ENCODE measurements at places on chromosomes 7 and 10.
A peak's percentile ranks its signal among the peaks of the same experiment; 100 is the strongest.

DNA sequence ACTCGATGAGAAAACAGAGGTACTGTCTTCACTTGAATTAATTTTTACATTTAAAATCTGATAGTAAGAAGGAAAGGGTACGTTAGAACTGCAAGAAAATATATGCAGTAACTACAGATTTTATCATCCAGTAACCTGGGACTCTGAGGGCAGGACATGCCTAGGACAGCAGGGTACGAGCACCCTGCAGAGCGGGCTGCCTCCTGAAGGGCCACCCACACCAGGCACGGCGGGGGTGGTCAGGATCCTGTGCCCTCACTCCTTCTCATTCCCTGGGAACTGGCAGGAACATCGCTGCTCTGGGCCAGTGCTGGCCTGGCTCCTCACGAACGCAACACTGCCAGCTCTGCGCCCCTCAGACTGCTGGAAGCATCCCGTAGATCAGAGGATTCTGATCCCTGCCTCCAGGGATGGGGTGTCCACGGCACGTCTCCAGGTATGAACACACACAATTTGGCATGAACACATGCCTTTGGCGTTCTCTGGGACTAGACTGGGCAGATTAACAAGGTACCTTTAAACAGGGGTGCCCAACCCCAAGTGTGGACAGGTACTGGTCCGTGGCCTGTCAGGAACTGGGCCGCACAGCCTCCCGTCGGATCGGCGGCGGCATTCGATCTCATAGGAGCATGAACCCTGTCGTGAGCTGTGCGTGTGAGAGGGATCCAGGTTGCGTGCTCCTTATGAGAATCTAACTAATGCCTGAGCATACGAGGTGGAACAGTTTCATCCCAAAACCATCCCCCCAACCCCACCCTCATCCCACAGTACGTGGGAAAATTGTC is 99.3 kb upstream of the FAM20C start:
- DNase-seq, result no peak

GRCh38 chr7:19851504-19851903 is 78.1 kb upstream of the TMEM196 start:
- DNase-seq, result no peak

DNA sequence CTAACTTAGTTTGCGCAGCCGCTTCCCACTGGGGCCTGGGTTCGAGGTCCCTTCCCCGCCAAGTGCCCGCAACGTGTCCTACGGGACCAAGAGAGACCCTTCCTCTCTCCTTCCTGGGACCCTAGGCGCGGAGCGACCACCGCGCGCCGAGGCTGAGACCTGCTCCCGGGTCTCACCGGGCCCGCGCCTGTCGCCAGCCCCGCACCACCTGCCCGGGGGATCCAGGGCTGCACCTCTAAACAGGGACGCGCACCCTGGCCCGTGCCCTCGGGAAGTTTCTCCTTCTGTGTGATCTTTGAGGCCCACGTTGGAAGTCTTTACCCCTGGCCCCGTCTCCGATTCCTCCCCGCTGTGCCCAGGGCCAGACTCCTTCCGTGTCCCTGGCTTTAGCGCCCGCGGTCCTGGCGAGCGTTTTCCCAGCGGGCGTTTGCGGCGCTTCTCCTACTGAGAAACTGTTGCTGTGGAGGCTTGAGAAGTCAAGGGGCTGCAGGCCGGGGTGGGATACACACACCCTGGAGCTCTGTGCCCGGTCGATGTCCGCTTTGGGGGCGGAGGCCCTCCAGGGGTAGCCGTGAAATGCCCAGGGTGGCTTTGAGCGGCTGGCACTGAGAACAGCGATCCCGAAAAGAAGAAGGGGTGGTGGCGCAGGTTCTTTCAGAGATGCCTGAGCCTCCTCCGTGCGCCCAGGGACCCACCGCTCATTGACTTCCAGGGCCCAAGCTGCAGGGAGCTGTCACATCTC is 575 bp downstream of the PLPP4 start:
- DNase-seq, result no peak

DNA sequence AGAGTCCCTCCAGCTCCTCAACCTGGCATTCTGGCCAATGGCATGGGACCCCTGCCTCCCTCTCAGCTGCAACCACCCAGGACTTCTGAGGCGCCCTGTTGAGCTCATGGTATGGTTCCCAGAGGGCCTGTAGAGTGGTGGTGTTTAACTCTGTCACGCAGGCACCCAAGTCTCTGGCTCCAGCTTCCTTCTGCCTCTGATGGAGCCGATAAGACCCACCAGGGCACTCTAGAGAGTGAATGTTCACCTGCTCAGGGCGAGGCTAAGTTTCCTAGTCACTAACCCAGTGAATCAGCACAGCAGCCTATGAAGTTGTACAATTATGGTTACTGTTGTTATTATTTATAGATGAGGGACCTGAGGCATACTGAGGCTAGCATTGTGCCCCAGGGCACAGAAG is 120.4 kb downstream of the ZMIZ1 start:
- no peak for DNase-seq

DNA sequence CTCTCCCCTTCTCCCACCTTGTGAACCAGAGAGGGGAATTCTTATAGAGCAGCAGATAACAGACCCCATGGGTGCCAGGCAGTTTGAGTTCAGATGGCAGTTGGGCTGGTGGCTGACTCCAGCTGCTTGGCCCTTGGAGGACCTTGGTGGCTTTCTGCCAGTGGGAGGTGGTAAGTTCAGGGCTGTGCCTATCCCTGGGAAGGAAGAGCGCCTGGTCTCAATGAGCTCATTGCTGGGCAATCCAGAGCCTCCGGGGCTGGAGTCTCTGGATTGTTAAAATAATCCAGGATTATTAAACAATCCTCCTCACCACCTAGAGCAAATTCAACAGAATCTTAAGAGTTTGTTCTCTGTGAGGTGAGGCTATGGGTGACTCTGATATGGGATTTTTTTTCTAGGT is 105.2 kb downstream of the FANK1 start:
- DNase-seq, result no peak

GRCh38 chr10:114379631-114380041 is 24.7 kb downstream of the AFAP1L2 start:
- DNase-seq, result no peak

DNA sequence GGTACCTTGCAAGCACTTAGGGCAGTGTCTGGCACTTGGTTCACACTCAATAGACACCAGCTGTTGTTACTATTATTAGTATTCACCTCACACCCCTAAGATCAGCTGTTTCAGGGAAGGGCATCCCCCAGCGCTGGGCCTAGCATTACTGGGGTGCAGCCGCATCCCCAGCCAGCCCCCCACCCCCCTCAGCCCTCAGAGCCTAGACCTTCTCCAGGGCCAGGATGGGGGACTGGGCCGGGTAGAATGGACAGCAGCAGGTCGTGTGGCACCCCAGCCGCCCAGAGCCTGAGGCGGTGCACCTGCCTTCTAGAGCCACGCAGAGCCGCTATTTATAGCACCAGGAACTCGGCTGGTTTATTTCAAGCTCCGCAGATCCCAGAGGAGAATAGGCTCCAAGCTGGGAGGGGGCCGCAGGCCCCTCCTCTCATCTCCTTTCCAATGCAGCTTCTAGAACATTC is 60.5 kb downstream of the GTF2IRD1 start:
- no peak for DNase-seq

DNA sequence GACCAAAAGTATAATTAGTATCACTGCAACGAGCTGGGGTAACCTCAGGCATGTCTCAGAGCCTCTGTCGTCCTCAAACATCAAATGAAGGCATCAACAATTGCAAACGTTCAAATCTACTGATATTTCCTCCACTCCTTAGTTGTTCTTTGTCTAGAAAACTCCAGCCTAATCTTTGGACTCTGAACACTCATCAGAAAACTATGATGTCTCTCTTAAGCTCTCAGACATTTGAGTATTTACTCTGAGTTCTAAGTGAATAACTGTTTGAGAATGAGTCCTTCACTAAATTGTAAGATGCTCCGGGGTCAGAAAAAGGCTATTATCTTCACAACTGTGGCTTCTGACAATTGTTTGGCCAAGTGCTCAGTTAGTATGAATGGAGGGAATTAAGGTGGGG is 536.4 kb downstream of the NRG3 start:
- no peak for DNase-seq

DNA sequence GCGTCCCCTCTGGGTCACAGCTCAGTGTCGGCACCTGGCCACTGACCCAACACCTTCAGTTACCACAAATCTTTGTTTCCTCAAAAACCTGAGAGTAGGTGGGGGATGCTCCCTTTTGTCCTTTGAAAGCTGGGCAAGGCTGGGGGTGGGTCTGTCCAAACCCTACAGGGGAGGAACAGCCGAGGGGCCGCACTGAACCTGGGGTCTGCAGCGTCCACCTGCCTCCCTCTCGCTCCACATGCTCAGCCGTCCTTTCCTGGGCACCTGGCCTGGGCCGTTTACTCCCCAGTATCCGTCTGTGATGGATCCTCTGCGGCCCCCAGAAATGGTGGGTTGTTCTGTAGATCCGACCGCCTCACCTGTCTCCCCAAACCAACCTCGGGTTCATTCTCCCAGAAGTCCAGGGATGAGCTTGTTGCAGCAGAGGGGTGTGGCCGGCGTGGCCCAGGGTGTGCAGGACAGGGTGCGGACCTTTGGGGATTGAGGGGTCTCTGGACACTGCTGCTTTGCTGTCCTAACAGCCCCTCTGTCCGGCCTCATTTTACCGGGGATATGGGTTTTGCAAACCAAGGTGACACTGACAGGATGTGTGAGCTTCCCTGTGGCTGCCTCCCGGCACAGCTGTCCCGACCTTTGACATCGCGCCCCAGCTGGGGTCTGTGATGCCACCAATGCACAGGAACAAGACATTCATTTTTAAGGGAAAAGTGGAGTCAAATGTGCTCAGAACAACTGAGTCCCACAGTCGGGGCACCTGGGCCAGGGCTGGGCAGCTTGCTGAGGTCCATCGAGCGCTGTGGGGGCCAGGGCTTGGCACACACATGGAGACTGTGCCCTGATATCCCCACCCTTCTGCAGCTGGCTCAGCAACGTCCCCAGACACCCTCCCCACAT is 115.9 kb downstream of the VIPR2 start:
- peak; percentile 15 for DNase-seq

DNA sequence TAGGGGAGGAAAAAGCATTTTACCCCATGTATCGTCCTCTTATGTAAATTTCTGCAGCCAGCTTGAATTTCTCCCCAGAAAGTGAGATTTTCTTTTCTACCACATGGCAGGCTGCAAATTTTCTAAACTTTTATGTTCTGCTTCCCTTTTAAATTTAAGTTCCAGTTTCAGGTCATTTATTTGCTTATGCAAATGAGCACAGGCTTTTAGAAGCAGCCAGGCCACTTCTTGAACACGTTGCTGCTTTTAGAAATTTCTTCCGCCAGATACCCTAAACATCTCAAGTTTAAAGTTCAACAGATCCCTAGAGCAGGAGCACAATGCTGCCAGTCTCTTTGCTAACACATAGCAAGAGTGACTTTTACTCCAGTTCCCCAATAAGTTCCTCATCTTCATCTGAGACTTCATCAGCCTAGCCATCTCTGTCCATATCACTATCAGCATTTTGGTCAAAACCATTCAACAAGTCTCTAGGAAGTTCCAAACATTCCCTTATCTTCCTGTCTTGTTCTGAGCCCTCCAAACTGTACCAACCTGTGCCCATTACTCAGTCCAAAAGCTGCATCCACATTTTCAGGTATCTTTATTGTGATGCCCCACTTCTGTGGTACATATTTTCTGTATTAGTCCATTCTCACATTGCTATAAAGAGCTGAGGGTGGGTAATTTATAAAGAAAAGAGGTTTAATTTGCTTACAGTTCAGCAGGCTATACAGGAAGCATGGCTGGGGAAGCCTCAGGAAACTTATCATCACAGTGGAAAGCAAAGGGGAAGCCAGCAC is 16.3 kb downstream of the EZH2 start:
- DNase-seq, result no peak

DNA sequence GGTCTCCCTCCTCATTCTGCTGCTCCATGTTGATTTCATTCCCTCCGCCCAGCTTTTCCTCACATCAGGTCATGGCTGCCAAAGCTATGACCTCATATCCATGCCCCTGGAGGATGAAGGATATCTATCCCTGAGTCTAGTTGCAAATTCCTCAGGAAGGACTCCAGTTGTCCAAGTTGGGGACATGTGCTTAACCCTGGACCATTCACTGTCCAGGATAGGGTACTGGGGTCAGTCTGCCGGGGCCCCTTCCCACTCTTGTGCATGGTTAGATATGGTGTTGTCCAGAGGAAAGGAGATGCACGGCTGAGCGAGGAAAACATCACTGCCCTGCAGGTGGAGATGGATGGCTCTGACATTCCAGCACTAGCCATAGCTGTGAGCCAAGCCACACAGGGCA is 51.9 kb upstream of the COMTD1 start:
- DNase-seq, result no peak

- no peak for DNase-seq
These were observed 46.4 kb upstream of the ATRNL1 start for GRCh38 chr10:115046686-115047236.

GRCh38 chr10:59991661-59992060 is 85.3 kb upstream of the CCDC6 start:
- no peak for DNase-seq

DNA sequence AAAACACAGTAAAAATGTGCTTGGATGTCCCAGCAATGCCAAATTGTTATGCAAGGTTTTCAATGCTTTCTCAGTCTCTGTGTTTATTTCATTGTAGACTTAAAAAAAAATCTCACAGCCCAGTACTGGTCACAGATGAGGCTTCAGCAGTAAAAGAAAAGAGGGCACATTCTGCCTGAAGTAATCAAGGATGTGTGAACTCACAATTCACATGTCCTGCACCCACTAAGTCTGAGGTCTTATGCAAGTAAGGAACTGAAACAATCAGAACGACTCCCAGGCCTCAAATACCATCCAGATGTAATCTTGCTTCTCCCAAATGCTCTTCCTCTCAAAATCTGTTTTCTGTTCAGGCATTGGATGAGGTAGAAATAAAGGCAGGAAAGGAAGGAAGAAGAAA is 33.7 kb downstream of the ADRB1 start:
- no peak for DNase-seq

DNA sequence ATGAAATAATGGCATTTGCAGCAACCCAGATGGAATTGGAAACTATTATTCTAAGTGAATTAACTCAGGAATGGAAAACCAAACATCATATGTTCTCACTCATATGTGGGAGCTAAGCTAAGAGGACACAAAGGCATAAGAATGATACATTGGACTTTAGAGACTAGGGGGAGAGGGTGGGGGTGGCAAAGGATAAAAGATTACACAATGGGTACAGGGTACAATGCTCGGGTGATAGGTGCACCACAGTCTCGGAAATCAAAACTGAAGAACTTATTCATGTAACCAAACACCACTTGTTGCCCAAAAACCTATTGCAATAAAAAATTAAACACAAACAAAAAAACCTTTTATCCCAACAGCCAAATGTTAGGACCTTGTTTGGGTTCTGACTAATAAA is 17.8 kb downstream of the AGMO start:
- no peak for DNase-seq

GRCh38 chr10:101273330-101273729 is 44.1 kb upstream of the LBX1 start:
- DNase-seq, result no peak

GRCh38 chr7:158782761-158783401 is 46.4 kb downstream of the ESYT2 start:
- no peak for DNase-seq

DNA sequence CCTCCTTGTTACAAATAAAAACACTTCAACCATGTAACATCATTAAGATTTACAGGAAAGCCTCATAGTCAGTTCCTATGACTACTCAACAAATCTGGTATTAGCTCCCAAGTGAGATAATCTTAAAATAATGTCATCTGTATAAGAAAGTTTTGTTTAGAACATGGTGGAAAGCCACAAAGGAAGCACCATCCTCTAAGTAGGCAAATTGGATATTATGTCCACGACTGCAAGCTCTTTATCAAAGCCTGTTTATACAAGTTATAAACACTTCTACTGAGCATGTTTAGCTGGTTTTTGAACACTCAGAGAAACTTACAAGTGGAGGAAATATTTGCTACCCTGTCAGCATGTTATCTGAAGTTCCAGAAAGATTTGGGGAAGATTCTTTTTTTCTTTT is 349.8 kb downstream of the ARL4A start:
- no peak for DNase-seq

- no peak for DNase-seq
These were observed 4.8 kb downstream of the NYAP1 start for GRCh38 chr7:100488333-100489095.

All from stimulated activated CD4-positive, alpha-beta T cell treated with anti-CD3 and anti-CD28 coated beads, Interleukin-2, amount 100 ng/mL, for 24 hours (primary cell).